ENCODE measurements at places on chromosomes 6 and 20. TPM values are rescaled to one million over a fixed set of nuclear protein-coding genes. Genes with fewer than 3 reads are reported as not detected.

The YTHDF1 gene
- total RNA-seq: 16.7 TPM

The CSNK2B gene
- 44.3 TPM for total RNA-seq

The EZR gene
- 95.1 TPM for total RNA-seq

The MOG gene
- total RNA-seq: not detected

The NOTCH4 gene
- total RNA-seq: 11.2 TPM

The FAXC gene
- total RNA-seq: 19.4 TPM

The NKAIN4 gene
- total RNA-seq: 4.0 TPM

The SNAP25 gene
- total RNA-seq: 8.6 TPM

The GNMT gene
- 0.42 TPM for total RNA-seq

The CYP39A1 gene
- total RNA-seq: 13.3 TPM

GRCh38 chr20:1637755-1638154, 17.9 kb upstream of the SIRPB1 start:
- no peak for DNase-seq

DNA sequence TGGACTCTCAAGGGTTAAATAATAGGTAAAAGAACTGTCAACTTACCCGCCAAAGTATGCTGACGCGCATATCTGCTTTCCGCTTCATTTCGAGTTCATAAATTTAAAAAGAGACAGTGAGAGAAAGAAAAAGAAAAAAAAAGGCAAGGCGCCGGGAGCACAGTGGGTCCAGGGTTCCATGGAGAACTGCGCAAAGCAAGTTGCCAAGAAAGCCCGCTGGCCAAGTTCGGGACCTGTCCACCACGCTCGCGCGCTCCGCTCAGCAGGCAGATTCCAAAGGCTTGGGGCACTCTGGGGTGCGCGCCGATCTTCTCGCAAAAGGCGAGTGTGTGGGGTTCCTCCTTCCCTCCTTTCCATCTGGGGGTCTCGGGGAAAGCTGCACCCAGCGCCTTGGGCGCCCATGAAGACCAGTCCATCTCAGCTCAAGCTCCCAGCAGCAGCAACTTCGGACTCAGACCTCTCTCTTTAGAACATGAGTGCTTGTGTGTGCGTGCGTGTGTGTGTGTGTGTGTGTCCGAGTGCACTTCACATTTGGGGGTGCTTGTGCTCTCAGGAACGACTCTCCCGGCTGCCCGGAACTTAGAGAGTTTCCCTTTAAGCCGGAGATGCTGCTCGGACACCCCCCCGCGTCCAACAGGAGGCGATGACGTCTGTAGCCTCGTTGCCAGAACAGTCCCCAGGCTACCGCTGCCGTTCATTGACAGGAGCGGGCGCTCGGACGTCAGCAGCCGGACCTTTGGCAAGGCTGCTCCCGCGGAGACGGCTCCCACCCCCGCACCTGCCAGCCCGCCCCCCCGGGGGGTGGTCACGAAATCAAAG, 180.0 kb downstream of the TBXT start:
- no peak for DNase-seq

DNA sequence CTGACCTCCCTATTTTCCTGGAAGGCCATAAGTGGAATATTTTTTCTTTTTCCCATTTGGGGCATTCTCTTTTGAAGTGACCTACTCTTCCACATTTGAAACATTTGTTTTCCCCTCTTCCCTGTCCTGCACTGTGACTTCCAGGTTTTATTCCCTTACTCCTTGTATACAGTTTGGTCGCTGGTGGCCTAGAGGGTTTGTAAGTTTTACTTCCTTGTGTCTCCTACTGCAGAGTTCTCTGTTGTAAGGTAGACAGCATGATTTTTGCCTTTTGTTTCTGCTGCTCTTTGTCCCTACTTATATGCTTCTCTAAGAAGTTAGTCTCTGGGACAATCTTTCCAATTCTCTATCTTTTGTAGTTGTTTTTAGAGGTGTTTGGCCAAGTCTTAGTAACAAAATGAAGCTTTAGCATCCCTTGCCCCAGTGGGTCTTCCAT, 7.4 kb upstream of the ZNFX1 start:
- no peak for DNase-seq

- DNase-seq: no peak
Observed at GRCh38 chr6:168131464-168132415, 52.7 kb upstream of the FRMD1 start.

GRCh38 chr6:144602523-144603180, 317.5 kb downstream of the UTRN start:
- DNase-seq: no peak

- DNase-seq: no peak
Observed at GRCh38 chr6:15705981-15706380, 43.2 kb upstream of the DTNBP1 start.

DNA sequence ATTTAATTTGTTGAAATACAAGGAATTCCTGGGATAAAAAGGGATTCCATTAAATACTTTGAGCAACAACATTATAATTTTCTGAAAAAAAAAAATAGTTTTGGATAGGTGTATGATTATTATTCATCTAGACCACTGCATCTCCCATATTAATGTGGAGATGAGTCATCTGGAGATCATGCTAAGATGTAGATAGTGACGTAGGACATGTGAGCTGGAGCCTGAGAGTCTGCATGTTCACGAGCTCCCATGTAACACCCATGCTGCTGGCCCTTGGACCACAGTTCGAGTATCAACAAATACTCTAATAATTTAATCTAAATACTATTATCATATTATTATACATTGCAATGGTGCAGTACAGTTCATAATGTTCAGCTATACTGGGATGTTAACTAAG, 91.6 kb downstream of the EPM2A start:
- no peak for DNase-seq
